ENCODE measurements at places on chromosomes 7 and 10.

DNA sequence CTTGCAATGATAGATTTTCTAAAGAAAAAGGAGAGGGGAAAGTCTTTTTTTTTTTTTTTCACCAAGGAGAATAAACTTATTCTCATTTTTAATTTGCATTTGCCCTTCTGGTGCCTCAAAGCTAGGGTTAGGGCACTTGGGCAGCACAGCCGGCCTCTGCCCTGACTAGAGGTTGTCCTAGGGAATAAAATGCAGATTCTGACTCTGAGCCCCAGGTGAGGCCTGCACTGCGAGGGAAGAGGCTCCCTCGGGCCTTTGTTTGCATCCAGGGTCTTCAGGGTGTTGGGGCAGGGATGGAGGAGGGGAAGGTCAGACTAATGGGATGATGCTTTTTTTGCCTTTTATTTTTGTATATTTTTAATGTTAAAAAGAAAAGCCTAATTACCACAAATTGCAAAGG, 7.8 kb downstream of the MYL7 start:
- no peak for DNase-seq

GRCh38 chr7:4103352-4104091, 578.6 kb upstream of the FOXK1 start:
- DNase-seq: peak; percentile 58

DNA sequence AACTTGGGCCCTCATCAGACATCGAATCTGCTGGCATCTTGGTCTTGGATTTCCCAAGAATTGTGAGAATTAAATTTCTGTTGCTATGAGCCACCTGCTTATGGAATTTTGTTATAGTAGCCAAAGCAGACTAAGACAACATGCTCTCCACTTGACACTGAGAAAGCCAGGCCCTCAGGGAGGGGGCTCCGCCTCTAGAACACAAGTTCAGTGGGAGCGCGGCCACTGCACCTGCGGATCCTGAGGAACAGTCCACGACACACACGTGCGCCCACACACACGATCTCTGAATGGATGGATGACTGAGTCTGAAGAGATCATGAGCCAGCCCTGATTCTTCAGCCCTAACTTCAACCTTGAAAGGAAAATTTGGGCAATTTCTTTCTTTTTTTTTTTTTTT, 73.7 kb downstream of the CTBP2 start:
- DNase-seq: no peak

- peak; percentile 65 for DNase-seq
Observed at GRCh38 chr10:114356751-114357514, 47.4 kb downstream of the AFAP1L2 start.

DNA sequence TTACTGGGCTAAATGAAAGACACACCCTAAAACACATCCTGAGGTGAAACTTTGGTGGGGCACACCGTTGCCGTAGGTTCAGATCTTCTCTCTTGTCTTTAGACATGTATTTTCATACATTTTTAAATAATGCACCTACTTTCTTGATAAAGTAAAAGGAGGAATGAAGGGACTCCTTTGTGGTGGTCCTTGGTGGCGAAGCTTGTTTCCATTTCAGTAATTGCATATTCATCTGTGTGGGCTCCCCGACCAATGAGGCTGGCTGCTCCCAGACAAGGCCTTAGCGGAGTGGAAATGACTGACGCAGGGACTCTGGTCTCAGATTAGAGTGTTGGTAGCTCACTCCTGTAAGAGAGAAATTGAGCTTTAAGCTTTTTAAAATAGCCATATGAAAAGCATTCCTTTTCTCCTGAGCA, 815 bp downstream of the CCSER2 start:
- peak; percentile 69 for DNase-seq

DNA sequence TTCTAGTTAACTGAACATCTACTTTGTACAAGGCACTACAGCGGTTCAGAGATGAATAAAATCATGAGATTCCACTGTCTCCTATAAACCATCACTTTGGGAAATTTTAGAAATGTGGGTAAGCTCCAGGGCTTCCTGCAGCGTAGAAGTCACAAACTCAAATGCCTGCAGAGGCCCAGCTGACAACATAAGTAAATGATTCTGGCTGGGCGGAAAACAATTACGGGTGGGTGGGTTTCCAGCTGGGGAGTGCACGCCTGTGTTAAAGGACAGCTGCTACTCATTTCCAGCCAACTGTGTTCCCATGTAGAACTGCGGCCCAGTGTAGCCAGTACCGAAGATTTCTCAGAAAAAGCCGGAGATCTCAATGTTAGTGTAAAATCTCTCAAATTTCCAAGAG, 69.5 kb upstream of the ATRNL1 start:
- DNase-seq: no peak

GRCh38 chr7:44281811-44282600, 43.4 kb downstream of the CAMK2B start:
- no peak for DNase-seq

DNA sequence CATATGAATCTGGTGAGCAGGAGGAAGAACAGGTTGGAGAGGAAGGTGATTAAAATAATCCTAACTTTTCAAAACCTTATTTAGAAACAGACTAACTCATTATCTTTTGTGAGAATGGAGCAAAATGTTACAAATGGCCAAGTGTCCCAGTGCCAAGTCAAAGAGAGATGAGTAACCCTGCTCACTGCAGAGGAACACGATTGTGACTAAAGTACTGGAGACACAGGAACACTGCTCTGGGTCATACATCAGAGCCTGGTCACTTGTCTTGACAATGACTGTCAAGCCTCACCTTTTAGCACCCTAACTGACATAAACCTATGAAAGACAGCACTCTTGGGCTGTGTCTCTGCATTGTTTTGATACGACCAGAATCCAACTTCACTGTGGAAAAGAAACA, 108.8 kb downstream of the SGMS1 start:
- DNase-seq: no peak

DNA sequence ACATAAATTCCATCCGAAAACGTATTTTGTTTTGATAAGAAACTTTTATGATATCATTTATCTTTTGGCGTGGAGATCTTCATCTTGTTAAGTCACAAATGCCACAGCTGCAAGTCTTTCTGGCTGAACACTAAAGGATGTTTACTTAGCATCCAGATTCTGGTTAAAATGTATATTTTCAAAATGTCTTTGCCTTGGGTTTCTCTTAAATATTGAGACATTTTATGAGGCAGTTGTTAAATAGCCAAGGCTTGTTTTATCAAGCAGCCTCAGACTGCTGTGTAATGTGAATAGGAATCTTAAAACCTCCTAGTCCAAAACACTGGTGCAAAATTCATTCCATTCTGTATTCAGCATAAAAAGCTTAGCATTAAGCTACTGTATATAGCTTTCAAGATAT, 136.3 kb upstream of the FZD1 start:
- DNase-seq: no peak

- DNase-seq: no peak
Observed at GRCh38 chr7:150756166-150756565, 18.9 kb downstream of the GIMAP5 start.

DNA sequence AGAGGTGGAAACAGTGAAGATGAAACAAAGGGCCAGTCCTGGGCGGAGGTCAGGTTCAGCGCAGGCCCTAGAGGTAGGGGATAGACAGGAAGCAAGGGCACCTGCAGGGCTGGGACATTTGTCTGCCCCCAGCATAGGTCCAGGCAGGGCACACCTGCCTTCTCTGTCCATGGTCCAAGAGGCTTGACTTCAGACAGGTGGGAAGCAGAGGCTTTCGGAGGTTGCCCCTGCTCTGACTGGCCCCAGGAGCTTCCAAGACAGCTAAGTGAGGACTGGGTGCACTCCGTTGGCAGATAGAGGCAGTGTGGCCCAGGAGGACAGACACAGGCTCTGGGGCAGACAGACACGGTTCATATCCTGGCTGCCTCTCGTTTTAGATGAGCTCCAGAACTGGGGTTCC, 71.6 kb upstream of the GRB10 start:
- no peak for DNase-seq

DNA sequence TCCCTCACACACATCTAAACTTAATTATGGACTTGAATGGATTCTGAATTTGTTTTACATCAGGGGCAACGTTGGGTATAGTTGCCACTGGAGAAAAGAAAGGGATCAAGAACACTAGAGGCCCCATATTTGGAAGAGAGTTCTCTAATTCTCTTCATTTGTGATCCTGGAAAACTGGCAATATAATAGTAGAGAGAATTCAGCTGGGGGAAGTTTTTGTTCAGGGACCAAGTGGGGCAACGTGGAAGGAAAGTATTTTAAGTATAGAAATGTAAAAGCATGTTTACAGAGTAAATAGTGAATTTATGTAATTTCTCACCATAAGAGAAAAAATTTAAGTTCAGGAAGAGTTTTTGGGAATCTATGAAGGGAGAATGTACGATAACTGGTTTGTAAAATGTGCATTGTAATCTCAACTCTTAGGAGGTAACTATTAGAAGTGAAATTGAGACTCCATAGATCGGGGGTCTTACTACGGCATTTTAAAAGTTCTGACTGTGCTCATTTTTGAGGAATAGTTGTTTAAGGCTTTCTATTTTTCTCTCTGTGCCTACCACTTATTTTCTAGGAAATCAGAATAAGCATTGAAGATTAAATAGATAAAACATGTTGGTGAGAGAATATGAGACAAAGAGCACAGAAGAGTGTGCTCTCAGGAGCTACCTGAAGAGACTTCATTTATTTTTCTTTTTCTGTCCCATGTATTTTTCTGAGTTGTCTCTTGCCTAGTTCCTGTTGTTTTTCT, 3.4 kb downstream of the SDHAF3 start:
- DNase-seq: no peak

- peak; percentile 46 for DNase-seq
Observed at GRCh38 chr10:52778511-52779392, 6.2 kb upstream of the MBL2 start.

DNA sequence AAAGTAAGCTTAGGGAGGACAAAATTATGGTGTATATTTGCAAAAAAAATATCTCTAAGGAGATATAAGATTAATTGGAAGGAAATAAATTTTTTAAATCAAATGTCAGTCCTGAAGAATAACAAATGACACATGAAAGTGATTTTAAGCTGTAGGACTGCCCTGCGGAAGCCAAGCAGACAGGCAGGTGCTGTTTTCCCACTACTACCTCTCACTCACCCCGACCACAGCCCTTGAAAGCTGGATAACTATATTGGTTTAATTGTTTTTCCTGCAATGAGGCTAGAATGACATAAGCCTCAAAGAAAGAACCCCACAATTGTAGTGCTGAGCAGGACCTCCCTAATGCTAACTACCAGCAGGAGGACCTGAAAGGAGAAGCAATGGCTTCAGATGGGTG, 68.6 kb upstream of the VIPR2 start:
- DNase-seq: no peak

GRCh38 chr7:19417231-19417630, 272.0 kb upstream of the FERD3L start:
- no peak for DNase-seq

DNA sequence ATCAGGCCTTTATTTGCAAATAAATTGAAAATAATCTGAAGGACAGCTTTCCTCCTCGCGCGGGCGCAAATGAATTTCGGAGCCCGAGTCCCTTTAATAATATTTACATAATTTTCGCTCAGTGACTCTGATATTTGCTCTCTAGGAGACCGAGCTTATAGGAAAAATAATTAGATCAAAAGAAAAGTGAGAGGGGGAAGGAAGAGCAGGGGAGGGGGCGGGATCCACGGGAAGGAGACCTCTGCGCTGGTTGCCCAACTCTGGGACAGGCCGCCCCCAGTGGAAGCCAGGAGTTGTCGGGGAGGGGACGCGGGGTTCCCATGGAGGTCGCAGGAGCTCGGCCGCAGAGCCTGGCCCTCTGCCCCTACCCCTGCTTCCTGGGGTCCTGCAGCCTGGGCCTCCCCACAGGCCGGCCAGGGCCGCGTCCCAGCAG, 5.8 kb downstream of the UNCX start:
- DNase-seq: no peak

- DNase-seq: no peak
Observed at GRCh38 chr7:129186749-129187260, 1.6 kb upstream of the SMO start.

DNA sequence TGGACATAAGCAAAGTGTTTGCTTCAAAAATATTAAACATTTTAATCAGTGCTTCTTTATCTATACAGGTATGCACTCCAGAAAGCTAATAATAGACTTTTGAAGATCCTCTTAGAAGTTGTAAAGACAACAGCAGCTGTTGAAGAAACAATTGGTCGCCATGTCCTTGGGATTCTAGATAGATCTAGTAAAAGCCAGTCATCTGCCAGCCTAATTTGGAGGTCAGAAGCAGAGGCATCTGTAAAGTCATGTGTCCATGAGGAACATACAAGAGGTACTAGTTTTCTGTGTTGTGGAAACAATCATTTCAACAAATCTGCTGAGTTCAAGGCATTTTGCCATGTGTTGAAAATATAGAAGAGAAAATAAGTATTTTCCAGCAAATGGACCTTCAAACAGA, 89.3 kb downstream of the CYP51A1 start:
- no peak for DNase-seq

- DNase-seq: no peak
Observed at GRCh38 chr7:131774419-131775220, 218.2 kb upstream of the PODXL start.

GRCh38 chr7:98081319-98081718, 25.3 kb upstream of the LMTK2 start:
- DNase-seq: no peak

GRCh38 chr7:143217806-143218205, 4.0 kb upstream of the TAS2R40 start:
- no peak for DNase-seq

All from ELR (cell line).